ENCODE measurements at places on chromosomes 12 and 14.

GRCh38 chr12:93624595-93625294 lies 52.3 kb downstream of the SOCS2 start:
- peak; percentile 46 for DNase-seq

- DNase-seq: no peak
These were observed 347.7 kb upstream of the FLRT2 start for GRCh38 chr14:85182282-85182681.

DNA sequence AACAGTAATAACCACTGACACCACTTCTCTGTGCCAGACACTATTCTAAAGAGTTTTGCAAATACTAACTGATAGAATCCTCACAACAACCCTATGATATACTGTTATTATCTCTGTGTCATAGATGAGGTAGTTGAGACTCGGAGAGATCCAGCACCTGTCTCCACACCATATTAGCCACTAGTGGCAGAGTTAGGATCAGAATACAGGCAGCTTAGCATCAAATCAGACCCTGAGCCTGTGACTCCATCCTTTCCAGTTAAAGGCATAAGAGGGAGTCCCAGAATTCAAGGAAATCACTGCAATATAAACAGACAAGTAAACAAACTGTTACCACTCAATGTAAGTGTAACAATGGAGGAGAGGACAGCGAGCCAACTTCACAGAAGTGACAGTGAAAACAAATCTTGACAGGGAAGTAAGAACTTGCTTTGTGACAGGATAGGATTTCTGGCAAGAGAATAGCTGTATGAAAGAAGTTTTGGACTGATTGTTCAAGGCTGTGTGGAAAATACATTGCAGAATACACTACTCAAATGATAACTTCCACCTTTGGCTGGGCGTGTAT lies 11.7 kb upstream of the NAP1L1 start:
- no peak for DNase-seq

DNA sequence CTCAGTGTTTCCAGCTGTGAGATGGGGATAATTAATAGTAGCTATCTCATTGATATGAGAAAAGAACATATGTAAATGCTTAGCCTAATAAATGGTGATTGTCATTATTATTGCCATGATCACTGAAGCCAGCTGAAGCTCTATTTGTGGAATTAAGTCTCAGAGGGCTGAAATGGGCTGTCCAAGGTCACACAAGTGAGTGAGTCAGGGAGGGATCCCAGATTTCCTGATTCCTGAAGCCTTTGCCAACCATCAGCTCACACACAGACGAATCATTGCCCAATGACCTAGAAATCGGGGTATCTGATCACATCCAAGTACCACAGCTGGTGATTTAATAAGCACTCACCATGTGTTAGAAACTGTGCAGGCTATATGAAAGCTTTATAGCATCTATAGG lies 21.6 kb upstream of the TMEM229B start:
- no peak for DNase-seq

GRCh38 chr12:26274441-26275312 lies 79.3 kb downstream of the SSPN start:
- DNase-seq: peak; percentile 99

DNA sequence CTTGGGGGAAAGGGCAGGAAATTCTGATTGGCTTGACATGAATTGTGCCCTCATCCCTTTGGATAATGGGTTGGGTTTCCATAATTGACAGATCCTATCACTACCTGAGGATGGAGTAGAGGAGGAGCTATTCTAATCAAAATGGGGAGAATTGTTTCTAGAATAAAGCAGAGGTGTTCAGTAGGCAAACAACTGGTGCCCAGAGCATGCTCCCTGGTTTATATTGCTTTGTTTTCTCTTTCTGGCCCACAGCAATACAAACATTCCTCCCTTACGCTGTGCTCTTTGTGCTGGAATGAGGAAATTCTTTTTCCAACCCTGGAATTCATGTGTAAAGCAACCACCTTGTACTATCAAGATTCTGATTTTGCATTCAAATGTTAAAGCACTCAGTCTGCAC lies 147.4 kb downstream of the RASSF9 start:
- DNase-seq: peak; percentile 43

DNA sequence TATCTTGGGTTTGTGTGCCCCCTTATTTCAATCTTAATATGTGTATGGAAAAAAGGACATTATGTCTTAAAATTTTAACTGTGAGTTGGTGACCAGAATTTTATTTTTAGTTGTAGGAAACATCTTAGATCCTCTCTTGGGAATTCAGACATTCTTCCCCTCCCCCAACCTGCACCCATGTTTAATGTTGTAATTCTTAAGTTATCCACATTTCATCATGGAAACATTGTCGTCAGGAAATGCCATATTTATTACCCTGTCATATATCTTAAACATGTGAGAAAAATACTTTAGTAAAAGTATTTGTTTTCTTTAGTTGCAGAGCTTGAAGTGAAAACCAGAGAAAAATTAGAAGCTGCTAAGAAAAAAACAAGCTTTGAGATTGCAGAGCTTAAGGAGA lies 30.3 kb downstream of the YEATS4 start:
- DNase-seq: no peak

DNA sequence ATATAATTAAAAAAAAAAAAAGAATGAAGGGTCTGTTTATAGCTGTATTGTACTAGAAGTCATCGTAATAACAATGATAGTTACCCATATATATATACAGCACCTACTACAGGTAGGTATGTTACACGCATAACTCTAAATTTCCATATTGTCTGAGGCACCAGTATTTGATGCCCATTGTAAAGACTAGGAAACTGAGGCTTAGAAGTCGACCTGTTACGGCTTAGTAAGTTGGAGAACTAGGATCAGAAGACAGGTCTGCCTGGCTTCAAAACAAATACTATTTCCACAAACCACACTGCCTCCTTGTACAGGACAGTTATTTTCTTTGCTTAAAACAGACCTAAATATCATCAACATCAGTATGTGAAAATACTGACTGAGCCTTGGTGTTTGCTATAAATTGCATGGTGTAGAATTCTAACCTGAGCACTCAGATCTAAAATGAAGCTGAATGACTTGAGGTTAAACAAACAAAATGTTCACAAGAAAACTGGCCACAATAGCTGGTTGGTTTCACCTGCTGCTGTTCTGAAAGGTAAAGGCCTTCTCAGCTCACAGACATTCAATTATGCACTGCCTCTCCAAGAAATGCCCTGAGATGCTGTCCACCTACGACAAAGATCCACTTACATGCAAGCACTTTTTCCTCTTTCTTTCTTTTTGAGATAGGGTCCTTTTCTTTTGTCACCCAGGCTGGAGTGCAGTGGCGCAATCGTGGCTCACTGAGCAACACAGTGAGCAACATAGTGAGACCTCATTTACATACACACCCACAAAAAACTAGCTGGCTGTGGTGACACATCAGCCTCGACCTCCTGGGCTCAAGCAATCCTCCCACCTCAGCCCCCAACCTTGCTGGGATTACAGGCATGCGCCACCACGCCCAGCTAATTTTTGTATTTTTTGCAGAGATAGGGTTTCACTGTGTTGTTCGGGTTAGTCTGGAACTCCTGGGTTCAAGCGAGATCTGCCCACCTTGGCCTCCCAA lies 35.7 kb downstream of the SSH1 start:
- DNase-seq: no peak

- peak; percentile 62 for DNase-seq
These were observed 170.4 kb upstream of the HIF1A start for GRCh38 chr14:61524936-61525292.

DNA sequence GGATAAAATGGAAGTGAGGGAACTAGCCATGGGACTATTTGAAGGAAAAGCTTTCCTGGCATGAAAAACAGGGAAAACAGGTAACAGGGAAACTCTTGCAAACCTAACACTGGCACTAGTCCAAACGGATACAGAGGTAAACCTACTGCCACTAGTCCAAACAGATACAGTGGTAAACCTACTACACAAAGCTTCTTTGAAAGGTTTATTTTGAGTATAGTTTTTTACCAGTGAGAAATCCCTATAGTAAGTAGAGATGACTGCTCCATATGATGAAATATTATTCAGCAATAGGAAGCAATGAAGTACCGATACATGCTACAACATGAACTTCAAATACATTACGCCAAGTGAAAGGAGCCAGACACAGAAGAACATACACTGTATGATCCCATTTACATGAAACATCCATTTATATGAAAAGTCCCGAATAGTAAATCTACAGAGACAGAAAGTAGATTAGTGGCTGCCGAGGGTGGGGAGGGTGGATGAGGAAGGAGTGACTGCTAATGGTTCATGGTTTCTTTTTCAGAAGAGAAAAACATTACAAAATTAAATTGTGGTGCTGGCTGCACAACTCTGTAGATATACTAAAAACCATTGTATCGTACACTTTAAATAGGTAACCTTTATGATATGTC lies 25.5 kb downstream of the SPTLC2 start:
- DNase-seq: peak; percentile 36

GRCh38 chr12:52024845-52025230 lies 18.1 kb downstream of the TAMALIN start:
- DNase-seq: peak; percentile 74

DNA sequence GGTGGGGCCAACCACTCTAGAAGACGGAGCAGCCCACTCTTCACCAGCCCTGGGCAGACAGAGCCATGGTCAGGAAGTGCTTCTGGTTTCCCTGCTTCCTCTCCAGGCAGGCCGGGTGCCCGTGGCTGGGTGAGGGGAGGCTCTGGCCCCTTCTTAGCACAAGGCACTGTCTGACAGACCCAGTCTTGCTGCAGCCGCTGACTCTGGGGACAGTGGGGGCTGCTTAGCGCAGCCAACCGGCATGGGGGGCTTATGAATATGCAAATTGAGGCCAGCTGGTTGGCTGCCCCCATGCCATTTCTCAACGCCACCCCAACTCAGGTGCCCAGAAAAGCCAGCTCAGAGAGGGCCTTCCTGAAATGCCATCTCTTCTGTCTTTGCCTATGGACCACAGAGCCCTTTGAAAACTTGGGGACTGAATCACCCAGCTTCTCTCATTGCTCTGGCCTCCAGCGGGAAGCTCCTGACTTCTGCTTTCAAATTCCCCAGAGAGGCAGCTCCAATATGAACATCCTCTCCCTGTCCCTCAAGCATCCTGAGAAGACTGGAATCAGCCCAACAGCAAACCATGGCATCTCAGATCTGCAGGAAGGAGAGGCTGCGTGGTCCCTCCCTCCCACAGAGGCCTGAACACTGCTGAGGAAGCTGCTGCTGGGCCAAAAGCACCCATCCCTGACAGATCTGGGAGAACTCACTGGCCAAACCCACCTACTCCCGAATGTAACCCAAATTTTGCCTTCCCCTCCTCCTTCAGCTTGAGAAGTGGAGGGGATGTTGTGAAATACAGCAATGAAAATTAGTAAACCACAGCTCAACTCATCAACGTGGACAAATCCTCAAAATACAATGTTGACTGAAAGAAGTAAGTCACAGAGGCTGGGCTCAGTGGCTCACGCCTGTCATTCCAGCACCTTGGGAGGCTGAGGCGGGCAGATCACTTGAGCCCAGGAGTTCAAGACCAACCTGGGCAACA lies at the start of gene PROX2:
Gene PROX2, minus strand, starts transcription at position 205 of the 973 bp plus-strand sequence. CDS start 12,311 bp downstream, outside the sequence.
- DNase-seq: no peak

DNA sequence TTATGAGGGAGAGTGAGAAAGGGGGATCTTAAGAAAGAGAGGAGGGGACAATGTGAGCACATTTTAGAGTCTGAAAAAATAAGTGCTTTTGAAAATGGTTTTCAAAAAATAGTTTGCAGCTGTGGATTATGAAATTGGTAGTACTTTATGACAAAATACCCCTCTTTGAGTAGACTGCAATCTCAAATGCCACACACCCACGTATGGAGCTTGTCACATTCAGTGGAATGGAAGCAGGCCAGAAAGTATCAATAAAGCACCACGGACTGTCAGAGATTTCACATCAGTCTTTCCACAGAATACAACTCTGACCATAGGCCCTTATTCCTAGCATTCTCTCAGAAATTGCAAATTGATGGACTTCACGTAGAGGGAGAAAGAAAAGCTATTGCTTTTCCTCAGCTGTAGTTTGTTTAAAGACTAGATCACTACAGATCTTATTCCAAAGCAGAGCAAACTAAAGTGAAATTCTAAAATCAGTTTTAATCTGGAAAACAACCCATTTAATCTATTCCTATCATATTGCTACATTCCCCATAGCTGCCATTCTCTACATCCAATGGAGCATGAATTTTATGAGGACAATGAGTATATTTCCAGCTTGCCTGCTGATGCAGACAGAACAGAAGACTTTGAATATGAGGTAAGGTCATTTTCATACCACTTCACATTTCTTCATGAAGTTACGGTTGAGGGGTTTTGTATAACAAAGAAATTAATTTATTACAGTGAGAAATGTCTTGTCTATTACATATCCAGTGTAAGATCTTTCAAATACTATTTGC lies 321.3 kb downstream of the PDZRN4 start:
- peak; percentile 43 for DNase-seq

- DNase-seq: no peak
These were observed 20.5 kb upstream of the DUSP6 start for GRCh38 chr12:89372584-89373370.

DNA sequence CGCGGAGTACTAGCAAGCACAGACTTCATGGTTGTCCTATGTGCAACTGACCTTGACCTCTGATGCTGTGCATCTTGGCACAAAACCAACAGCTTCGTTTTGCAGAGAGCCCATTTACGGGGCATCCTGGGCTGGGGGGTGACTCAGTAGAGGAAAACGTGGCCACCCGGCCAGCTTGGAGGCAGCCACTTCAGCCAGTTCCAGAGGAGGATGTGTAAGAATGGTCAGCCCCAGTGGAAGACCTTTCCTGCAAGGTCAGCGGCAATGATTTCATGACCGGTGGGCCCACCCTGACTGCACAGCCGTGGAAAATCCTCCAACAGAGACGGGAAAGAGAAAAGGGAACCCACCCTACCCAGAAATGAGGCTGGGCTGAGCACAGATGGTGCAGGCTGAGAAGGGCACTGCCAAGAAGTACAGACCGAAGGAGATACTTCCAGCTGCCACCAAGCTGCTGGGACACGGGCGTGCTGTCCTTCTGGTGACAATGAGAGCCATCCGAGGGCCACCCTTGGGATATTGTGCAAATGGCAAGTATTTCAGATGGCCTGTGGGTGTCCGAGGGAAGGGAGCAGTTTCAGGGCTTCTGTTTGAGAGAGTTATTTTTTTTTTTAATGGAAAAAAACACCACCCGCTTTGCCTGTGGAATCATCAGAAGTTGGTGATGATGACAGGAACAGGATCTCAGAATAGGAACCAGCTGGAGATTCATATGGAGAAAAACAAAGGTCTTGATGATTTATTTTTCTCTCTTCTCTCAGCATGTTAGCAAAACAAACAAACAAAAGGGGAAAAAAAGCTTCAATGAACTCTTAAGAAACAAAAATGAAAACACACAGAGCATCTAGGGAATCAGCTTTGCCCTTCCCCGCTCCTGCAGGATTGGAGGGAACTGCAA lies 120.2 kb upstream of the RFLNA start:
- no peak for DNase-seq

DNA sequence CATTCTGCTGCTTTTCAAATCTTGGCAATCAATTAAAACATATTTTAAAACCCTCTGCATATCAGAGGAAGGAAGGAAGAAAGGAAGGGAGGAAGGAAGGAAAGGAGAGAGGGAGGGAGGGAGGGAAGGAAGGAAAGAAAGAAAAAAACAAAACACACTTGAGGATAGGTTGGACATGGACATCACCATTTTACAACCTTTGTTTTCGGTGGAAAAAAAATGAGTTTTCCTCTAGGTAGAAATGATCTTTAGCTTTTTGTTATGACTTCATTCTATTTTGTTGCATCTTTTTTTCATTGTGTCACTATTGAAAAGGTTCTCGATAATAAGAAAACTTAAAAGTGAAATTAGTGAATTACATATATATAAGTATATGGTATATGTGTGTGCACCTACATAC lies 522.9 kb downstream of the NOVA1 start:
- DNase-seq: no peak
